ENCODE measurements at places on chromosomes 5 and 9.

DNA sequence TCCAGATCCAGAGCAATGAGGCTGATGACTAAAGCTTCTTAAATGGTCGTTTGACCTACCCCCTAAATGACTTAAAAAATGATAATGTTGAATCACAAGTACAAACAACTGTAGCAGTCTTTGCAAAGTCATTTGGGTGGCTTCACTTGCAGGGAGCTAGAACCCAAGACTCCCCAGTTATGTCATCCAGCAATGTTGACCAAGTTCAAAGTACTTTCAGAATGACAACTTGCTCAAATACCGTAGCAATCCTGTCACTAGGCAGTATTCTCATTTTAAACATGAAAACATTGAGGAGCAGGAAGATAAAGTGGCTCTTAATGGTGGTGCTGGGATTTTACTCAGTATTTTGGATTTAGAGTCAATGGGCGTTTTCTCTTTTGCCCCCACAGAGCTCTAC, 1217.0 kb upstream of the DMAC1 start:
- DNase-seq = no peak

DNA sequence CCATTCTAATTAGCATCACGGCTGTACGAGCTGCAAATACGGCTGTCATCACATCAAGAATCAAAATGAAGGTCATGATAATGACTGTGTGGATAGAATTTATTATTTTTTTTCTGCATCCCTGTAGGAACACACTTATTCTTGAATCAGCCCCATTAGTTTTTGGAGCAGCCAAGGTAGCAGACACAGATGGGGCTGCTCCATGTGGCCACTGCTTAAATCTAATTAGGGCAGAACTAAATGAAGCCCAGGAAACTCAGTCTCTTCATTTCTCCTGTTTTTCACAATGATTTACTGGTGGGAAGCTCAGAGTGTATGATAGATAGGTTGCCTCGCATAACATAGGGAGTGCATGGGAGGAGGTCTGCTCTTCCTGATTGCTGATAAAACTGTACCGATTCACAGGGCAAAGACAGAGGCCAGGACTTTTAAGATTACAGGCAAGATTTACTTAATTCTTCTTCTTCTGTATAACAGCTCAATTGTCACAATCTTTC, 275.5 kb downstream of the GLIS3 start:
- no peak for DNase-seq

- no peak for DNase-seq
Measured at GRCh38 chr5:35248843-35249780, 18.8 kb upstream of the PRLR start.

GRCh38 chr9:129023036-129023907, 4.9 kb downstream of the SH3GLB2 start:
- DNase-seq = no peak

GRCh38 chr5:177509991-177510566, 453 bp upstream of the DOK3 start:
- DNase-seq = no peak

GRCh38 chr5:2272755-2273154, 390.0 kb upstream of the IRX4 start:
- no peak for DNase-seq

Data from activated effector memory CD4-positive, alpha-beta T cell treated with Interleukin-2 at 50 U/mL for 16 hours (primary cell).